Stimulated activated CD4-positive, alpha-beta T cell treated with anti-CD3 and anti-CD28 coated beads, Interleukin-1b, Interleukin-23, amount 100 ng/mL, for 24 hours (primary cell): ENCODE measurements at places on chromosomes 1 and 21.

GRCh38 chr21:45877821-45878469 lies 103.6 kb upstream of the COL6A1 start:
- no peak for DNase-seq

DNA sequence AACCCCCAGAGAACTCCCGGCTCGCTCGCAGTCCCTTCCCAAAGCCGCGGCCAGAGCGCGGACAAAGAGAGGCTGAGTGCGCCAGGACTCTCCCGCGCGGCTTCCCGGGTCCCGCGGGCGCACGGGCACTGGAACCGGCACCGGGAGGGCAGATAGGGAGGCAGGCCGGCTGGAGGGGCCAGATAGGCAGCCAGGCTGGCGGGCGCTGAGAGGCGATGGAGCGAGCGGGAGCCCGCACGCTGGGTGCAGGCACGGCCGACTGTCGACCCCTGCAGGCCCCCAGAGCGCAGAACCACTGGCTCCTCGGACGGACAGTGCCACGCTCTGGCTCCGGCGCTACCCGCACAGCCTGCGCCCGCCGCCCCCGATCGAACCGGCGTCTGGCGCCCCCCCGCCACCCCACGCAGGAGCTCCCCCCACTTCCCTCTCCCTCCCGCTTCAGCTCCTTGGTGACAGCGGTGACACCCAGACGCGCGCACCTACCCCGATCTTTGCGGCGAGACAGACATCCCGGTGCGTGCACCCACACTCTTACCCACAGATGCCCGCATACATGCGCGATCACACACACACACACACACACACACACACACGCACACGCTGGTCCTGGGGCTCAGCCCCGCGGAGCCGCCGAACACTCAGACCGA lies 534 bp downstream of the SLC6A9 start:
- peak; percentile 20 for DNase-seq

DNA sequence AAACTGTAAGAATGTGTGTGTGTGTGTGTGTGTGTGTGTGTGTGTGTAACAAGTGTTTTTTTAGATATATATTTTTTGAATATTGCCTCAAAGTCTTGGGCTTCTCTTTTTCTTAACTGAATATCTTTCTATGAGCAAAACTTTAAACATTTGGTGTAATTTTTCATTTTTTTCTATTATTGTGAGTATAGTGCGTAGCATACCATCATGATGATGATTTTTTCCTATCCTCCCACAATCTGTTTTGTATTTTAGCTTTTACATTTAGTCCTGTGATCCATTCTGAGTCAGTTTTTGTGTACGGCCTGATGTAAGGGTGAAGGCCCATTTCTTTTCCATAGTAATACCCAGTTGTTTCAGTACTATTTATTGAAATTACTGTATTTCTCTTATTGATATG lies 680.6 kb downstream of the TTLL7 start:
- DNase-seq, result no peak

DNA sequence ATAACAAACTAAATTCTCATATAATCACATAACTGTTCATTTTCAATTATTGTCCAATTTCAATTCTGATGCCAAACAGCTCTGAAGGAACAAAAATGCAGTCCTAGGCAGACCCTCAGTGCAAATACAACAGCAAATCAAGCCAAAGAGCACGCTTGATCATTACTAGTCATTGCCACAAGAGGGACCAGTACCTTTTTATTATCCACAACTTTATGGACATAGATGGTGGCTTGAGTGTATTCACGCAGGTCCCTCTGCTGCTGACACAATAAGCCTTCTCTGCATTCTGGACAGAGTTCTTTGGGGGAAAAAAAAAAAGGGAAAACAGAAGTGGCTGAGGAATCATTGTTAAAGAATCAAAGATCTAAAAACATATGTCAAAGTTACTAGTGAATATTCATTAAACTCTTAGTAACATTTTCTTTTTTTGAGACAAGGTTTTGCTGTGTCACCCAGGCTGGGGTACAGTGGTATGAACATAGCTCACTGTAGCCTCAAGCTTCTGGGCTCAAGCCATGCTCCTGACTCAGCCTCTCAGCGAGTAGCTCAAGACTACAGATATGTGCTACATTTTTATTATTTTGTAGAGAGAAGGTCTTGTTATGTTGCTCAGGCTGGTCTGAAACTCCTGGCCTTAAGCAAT lies 34.3 kb upstream of the RAP1GAP start:
- no peak for DNase-seq

DNA sequence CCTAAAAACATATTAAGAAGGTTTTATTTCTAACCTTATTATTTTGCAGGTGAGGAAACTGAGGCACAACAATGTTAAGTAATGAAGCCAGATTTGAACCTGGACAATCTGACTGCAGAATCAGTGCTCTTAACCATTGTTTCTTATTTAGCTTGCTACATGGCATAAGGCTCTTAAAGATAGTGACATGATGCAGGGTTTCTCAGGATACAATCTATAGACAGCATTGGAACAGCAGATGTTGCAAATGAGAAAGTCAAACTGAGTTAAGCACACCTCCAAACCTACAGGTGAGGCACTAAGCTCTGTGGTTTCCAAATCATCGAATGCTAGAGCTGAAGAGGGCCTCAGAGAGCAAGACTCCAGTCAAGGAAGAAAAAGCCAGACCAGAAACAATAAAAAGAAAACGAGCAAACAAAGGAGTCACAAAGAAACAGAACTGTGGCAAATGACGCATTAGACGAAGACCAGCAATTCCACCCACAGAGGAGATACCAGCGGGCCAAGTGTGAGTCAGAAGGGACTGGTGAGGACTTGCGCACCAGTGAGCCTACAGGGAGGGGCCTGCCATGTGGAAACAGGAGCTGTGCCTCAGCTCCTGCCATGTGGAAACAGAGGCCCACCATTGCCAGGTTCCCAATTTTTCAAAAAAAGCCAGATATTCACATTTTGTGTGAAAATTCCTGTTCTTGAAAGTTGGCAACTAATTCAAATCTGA lies 14.4 kb downstream of the CD58 start:
- DNase-seq, result peak; percentile 72

GRCh38 chr1:68191717-68192116 lies 40.6 kb downstream of the WLS start:
- DNase-seq, result no peak

DNA sequence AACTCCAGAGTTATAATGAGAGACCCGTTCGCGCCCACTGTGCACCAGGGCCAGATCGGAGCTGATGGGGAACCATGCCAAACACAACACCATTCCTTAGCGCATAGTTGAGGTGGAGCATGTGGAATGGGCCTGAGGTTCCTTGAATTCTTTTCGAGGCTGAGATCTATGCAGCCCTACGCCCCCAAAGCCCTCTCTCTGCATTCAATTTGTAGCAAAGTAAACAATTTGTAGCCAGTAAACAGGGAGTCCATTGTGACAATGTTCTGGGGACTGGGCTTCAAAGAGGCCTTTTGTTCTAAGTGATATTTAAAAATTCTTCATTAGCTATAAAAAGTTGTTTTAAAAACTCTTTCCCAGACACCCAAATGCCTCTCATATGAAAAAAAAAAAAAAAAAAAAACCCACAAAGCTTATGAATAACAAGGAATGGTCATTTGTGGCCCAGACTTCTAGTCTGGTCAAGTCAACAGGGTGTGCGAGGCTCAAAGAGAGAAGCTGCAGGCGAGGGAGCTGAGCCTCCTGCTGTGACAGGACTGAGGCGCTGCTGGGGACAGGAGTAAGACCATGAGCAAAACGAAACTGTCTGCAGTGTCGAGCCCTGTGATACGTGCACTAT lies 30.6 kb upstream of the KCNE2 start:
- DNase-seq, result no peak

DNA sequence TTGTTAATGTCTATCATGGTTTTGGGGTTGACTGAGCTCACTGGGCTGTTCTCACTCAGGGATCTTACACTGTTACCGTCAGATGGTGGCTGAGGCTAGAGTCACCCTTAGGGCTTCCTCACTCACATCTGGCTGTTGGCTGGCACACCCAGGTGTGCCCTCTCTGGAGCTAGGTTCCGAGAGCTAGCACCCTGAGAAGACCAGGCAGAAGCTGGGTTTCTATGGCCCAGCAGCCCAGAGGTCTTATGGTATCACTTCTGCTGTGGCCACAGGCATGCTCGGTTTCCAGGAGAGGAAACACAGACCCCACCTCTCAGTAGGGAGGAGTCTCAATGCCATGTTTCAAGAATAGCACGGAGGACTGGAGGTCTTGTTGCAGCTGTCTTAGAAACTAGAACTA lies 20.7 kb upstream of the KIF1B start:
- DNase-seq, result no peak

DNA sequence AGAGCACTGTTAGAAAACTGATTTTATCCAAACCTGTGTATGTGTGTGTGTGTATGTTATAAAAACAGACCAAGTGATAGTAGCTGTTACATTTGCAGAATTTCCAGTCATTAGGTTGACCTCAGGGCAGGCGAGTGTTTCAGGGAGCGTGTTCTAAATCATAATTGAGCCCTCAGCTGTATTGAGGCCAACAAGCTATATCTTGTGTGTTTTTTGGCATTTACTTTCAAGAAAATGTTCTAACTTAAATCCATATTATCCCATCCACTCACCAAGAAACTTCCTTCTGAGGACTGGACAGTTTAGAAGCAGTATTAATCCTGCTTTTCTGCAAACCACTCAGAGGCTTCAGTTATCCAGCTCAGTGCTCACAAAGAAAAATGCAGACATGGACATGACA lies 12.0 kb downstream of the DDAH1 start:
- DNase-seq, result no peak
